Activated T-cell treated with anti-CD3 and anti-CD28 coated beads for 48 hours (primary cell): ENCODE measurements at places on chromosomes 1 and 21.

DNA sequence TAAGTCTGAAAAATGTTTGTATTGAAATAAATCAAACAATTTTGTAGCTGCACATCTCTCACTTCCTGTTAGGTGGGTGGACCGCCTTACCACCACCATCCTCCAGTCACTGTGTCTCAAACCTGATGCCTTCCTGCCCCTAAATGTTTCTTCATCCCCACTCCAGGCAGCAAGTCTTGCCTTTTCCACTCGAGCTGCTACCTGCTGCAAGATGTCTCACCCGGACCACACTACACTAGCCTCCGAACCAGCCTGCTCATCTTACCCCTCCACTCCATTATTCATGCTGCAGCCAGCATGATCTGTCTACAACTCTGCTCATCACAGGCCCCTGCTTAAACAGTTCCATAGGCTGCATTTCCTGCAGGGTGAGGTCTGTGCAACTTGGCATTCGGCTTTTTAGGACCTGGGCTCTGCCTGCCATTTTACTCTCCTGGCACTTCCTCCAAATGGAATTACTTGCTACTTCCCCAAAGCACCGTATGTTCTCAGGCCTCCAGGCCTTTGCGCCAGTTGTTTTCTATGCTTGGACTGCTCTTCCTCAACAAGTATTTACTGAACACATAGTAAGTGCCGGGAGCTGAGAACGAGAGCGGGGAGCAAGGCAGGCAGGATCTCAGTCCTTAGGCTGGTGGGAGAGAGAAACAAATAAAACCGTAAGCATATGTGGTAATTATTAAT lies 5.2 kb upstream of the SF3A3 start:
- no peak for DNase-seq

GRCh38 chr1:170521818-170522217 lies 10.1 kb upstream of the GORAB start:
- DNase-seq = no peak

DNA sequence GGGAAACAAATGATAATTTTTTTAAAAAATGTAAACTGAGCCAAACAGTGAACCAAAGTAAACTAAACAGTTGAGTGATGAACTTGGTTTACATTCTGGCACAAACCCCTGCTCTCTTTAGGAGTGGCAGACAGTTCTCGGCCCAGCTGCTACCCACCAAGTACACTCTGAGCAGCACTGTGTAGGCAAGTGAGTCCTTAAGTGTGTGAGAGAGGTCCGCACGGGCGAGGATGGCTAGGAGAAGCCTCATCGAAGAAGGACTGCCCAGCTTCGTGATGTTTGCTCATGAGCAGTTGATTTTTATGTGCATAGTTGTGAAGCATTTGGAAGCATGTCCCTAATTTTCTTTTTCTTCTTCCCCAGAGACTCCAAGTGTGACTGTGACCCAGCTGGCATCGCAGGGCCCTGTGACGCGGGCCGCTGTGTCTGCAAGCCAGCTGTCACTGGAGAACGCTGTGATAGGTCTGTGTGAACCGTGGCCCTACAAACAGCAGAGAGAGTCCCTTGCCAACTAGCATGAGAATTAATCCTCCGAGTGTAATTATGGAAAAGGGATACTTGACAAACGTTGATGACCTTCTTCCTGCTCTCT lies 32.1 kb downstream of the LAMC2 start:
- no peak for DNase-seq

GRCh38 chr1:12174924-12175810 lies 8.4 kb downstream of the TNFRSF1B start:
- no peak for DNase-seq

GRCh38 chr1:12478612-12478985 lies 139.4 kb downstream of the DHRS3 start:
- DNase-seq = no peak

GRCh38 chr1:170800812-170801211 lies 134.5 kb upstream of the MROH9 start:
- no peak for DNase-seq

DNA sequence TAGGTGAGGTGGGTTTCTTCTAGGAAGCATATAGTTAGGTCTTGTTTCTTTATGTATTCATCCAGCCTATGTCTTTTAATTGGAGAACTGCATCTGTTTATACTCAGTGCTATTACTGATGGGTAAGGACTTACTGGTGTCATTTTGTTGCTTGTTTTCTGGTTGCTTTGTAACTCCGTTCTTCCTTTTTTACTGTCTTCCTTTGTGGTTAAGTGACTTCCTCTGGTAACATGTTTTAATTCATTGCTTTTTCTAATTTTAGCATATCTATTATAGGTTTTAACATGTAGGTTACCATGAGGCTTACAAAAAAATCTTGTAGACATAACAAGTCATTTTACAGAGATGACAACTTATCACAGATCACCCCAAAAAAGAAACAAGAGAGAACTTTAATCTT lies 160.8 kb downstream of the VAV3 start:
- DNase-seq = no peak

GRCh38 chr1:214117780-214118179 lies 130.0 kb downstream of the PROX1 start:
- no peak for DNase-seq

- no peak for DNase-seq
These were observed 48.9 kb upstream of the DIP2A start for GRCh38 chr21:46409641-46410406.

DNA sequence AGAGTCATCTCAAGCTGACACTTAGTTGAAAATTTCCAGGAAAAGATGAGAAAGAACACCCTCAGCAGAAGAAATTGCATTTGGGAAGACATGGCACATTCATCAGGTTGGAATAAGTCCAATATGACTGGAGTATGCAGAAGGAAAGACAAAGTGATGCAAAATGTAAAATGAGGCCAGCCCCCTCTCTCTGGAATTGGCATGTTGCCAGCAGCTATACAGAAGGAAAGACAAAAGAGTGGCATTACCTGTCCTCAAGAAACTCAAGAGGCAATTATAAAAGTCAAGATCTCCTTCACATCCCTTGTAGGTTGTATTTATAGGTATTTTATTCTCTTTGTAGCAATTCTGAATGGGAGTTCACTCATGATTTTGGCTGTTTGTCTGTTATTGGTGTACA lies 426.3 kb downstream of the AGBL4 start:
- no peak for DNase-seq
